ENCODE measurements at places on chromosomes 6 and 20. TPM values are rescaled to one million over a fixed set of nuclear protein-coding genes. Genes with fewer than 3 reads are reported as not detected.

Gene PROKR2
- total RNA-seq: not detected

Gene SLC52A3
- 6.9 TPM for total RNA-seq

Gene CST1
- not detected for total RNA-seq

Gene CGA
- not detected for total RNA-seq

Gene NTSR1
- total RNA-seq: 0.98 TPM

Gene ZNF184
- total RNA-seq: 7.0 TPM

Gene PNPLA1
- not detected for total RNA-seq

Gene LY6G5C
- total RNA-seq: 2.6 TPM

Gene PTCHD4
- 0.15 TPM for total RNA-seq

Gene CCN5
- 0.20 TPM for total RNA-seq

Gene SLC32A1
- total RNA-seq: not detected

Gene SAMD10
- 14.4 TPM for total RNA-seq

Gene CRISP2
- not detected for total RNA-seq

Gene OPRL1
- 2.7 TPM for total RNA-seq

Gene HFE
- total RNA-seq: 46.0 TPM

Gene DEFB112
- not detected for total RNA-seq

Gene CD2AP
- 55.5 TPM for total RNA-seq

Gene CNR1
- not detected for total RNA-seq

Gene SRSF12
- not detected for total RNA-seq

Gene CHRNA4
- not detected for total RNA-seq

Gene OXT
- not detected for total RNA-seq

Gene RAB22A
- total RNA-seq: 22.6 TPM
